ENCODE measurements at places on chromosomes 5 and 9. TPM values are rescaled to one million over a fixed set of nuclear protein-coding genes. Genes with fewer than 3 reads are reported as not detected.

The PLAC8L1 gene
- 1.0 TPM for total RNA-seq

The PDCD1LG2 gene
- 17.8 TPM for total RNA-seq

The GRM6 gene
- not detected for total RNA-seq

The NMRK1 gene
- 36.6 TPM for total RNA-seq
